ENCODE measurements at places on chromosomes 2 and 18.

- DNase-seq, result no peak
Measured at GRCh38 chr18:28712172-28712571, 535.2 kb upstream of the CDH2 start.

DNA sequence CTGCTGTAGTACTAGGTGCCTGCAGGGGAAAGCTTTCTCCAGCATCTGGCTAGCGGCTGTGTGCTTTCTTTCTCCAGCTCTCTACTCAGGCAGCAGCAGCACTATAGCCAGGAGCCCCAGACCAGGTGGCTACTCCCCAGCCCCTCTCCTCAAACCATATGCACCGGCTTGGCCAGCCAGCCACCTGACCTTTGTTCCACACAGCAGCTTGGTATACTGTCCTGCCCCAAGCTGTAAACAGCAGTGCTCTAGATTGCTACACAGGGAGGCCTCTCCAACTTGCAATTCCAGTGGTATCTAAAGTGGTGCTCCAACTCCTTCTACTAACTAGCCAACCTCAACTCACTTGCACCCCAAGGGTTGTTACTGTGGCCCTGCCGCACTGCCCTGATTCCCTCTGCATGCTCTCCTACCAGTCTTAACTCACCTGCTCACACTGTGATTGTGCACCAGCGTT, 19.6 kb downstream of the LDAH start:
- no peak for DNase-seq

DNA sequence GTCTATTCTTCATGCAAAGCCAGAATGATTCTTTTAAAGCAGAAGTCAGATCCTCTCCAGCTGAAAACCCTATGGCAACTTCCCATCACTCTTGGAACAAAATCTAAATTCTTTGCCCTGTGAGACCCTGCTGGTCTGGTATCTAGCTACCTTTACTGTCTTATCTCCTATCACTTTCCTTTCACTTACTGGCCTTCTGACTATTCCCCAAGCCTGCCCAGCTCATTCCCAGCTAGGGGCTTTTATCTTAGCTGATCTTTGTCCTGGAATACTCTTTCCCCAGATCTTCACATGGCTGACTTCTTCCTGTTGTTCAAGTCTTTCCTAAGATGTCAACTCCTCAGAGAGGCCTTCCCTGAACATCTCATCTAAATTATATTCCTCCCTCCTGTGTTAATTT, 63.6 kb downstream of the GREB1L start:
- DNase-seq, result no peak

GRCh38 chr2:154032220-154032619, 160.5 kb downstream of the GALNT13 start:
- DNase-seq, result no peak

GRCh38 chr2:62140426-62141141, 55.3 kb upstream of the B3GNT2 start:
- DNase-seq, result no peak

- peak; percentile 24 for DNase-seq
Measured at GRCh38 chr2:15092691-15093090, 460.2 kb downstream of the LRATD1 start.

- DNase-seq, result no peak
Measured at GRCh38 chr2:203346612-203347011, 18.4 kb downstream of the ABI2 start.

DNA sequence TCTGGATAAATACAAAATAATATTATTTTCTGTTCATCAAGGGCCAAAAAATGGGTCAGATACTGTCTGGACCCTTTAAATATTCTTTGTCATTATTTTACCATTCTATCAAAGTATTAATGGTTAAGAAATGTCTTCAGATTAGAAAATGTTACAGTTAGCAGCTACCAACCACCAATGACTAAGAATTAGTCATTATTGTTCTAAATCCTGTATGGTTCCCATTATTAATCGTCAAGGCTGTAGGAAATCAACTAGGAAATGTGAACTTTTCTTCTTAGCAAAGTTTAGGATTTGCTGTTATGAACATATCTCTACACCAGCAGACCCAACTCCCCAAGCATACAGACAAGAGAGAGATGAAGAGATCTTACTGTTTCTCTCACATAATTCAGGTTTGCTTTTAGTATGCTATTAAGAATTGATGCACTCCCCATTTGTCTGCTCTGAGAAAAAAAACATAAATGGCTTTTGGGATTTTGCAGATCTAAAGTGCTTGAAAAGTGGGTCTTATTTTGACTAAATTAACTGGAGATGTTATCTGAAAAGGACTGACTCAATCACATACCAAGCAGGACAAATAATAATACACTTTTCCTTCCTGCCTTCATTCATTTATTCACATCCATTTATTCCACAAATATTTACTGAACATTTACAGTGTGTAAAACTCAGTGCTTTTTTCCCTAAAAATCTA, 147.7 kb downstream of the PPP1R1C start:
- DNase-seq, result no peak

GRCh38 chr18:61939046-61939674, 46.4 kb upstream of the RNF152 start:
- DNase-seq, result no peak

- DNase-seq, result no peak
Measured at GRCh38 chr2:157442191-157442590, 1.7 kb downstream of the CYTIP start.

DNA sequence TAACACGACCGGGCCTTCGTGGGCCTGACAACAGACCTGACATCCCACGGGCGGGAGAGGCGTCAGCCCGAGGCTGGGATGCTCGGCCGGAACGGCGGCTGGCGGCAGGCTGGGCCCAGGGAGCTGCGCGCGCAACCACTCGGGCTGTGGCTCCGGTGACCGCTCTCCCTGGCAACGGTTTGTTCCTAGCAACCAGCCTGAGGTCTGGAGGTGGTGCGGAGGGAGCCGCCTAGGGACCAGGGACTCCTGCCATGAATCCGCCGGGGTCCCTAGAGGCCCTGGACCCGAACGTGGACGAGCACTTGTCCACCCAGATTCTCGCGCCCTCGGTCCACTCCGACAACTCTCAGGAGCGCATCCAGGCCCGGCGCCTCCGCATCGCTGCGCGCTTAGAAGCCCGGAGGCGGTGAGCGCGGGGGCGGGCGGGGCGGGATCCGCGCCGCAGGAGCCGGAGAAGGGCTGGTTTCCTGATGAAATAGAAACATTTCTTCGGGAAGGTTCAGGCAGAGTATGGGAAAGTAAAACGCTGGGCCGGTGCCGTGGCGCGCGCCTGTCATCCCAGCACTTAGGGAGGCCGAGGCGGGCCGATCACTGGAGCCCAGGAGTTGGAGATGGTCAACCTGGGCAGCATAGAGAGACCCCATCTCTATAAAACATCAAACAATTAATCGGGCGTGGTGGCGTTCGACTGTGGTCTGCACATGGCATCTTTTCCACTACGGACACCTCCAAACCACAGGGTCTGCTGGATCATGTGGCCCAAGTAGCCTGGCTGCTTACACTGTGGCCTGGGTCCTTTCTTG, at the start of gene DRC1:
DRC1 (plus strand) TSS at position 182 of the 803 bp plus-strand sequence; CDS start at position 252, 70 bp downstream.
- DNase-seq, result peak; percentile 66

DNA sequence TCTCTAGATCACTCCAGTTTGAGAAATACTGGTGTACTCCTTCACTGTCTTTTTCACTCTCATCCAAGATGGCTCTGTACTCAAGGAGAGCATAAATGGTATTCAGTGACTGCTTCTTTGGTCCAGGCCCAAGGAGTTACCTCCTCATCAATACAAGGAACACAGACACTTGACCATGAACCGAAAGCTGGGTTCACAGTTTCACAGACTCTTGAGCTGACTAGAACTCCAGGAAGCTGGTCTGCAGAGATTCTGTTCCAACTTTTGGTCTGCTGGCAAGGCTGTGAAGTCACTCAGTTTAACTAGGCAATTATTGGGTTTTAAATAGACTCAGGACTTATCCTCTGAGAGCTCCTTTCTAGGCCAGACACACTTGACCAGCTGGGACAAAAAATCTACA, 7.4 kb upstream of the IGFBP5 start:
- no peak for DNase-seq

DNA sequence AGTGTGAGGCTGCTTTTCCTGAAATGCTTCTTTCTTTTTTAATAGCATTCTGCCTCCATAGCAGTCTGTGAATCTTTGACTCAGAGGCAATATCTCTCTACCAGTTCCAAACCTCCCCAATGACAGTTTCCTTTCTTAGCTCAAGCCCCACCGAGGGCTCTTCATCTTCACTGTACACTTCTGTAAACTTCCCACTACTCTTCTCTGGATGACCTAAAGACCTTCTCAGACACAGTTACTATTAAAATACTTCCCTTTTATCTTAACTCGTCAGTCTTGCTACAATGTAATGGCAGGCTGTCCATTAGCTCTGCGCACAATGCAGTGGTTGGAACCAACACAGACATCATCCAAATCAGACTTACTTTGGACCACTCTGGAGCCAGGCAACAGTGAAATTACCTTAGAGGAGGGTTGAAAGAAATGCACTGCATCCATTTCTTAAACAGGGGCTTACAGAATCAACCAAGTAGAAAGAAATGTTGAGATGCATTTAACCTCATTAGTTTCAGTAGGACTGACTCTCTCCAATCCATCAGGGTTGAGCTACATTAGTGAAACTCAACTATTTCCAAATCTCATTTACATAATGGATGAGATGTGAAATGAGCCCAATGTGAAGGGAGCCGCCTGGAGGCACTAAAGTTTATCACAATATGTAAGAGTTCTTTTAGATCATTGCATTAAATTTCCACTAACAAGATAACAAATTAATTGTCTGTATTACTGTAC, 343.8 kb downstream of the SETBP1 start:
- no peak for DNase-seq
